ENCODE measurements at places on chromosomes 6 and 20. TPM values are rescaled to one million over a fixed set of nuclear protein-coding genes. Genes with fewer than 3 reads are reported as not detected.

- H3K27ac ChIP-seq: peak overlapping the region; percentile 64
Observed at GRCh38 chr20:63641146-63641791, 12.0 kb downstream of the STMN3 start.

- no peak for DNase-seq
- no peaks in the 10 kb centered on the region for H3K4me1 ChIP-seq
- H3K27ac ChIP-seq: no peak overlapping the region
- no peak overlapping the region for H3K4me3 ChIP-seq
- H3K27me3 ChIP-seq: no peaks in the 10 kb centered on the region
Observed at GRCh38 chr6:100846276-100846675, 34.9 kb downstream of the ASCC3 start.

DNA sequence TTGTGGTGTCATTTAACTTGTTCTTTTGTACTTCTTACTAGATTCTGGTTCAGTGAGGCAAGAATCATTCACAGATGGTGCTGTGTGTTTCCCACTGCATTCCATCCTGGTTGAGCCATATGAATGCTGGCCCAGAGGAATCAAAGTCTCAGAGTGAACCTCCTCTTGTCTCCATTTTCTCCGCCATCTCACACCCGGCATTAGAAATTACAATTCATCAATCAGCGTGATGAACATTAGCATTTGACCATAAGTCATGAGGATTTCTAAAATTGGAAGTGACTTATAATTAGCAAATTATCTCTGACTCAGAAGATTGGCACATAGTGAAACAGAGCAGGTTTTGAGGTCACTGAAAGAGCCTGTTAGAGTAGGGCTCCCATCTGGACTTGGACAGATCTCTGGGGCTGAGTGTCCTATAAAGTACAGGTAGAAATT, 25.2 kb downstream of the TNFAIP3 start:
- H3K27ac ChIP-seq: no peak overlapping the region
- H3K36me3 ChIP-seq: no peaks in the 10 kb centered on the region
- no peaks in the 10 kb centered on the region for H3K27me3 ChIP-seq
- DNase-seq: no peak
- peaks cover 22% of the 10 kb centered on the region for H3K4me1 ChIP-seq

- H3K4me1 ChIP-seq: no peaks in the 10 kb centered on the region
- no peak overlapping the region for H3K27ac ChIP-seq
- H3K4me3 ChIP-seq: no peak overlapping the region
- no peaks in the 10 kb centered on the region for H3K36me3 ChIP-seq
Observed at GRCh38 chr6:153994004-153994403, 45.0 kb upstream of the OPRM1 start.

GRCh38 chr20:46923550-46923949, 28.9 kb downstream of the EYA2 start:
- H3K4me1 ChIP-seq: no peaks in the 10 kb centered on the region
- no peaks in the 10 kb centered on the region for H3K36me3 ChIP-seq
- H3K27ac ChIP-seq: no peak overlapping the region
- no peak overlapping the region for H3K4me3 ChIP-seq
- no peak for DNase-seq
- no peaks in the 10 kb centered on the region for H3K27me3 ChIP-seq

- peaks cover 49% of the 10 kb centered on the region for H3K4me1 ChIP-seq
- no peaks in the 10 kb centered on the region for H3K27me3 ChIP-seq
- H3K4me3 ChIP-seq: peak within 1 kb of the TSS; percentile 81
- H3K27ac ChIP-seq: peak within 1 kb of the TSS; percentile 53
- DNase-seq: peak; percentile 89
Observed at GRCh38 chr6:150068720-150069648, at the start of gene ULBP3. ULBP3 (minus strand) TSS chr6:150069121; CDS start chr6:150069066, 55 bp downstream.

- H3K27me3 ChIP-seq: no peaks in the 10 kb centered on the region
- DNase-seq: no peak
- no peak overlapping the region for H3K27ac ChIP-seq
- H3K4me1 ChIP-seq: no peaks in the 10 kb centered on the region
Observed at GRCh38 chr20:16566080-16566479, 7.2 kb downstream of the KIF16B start.

DNA sequence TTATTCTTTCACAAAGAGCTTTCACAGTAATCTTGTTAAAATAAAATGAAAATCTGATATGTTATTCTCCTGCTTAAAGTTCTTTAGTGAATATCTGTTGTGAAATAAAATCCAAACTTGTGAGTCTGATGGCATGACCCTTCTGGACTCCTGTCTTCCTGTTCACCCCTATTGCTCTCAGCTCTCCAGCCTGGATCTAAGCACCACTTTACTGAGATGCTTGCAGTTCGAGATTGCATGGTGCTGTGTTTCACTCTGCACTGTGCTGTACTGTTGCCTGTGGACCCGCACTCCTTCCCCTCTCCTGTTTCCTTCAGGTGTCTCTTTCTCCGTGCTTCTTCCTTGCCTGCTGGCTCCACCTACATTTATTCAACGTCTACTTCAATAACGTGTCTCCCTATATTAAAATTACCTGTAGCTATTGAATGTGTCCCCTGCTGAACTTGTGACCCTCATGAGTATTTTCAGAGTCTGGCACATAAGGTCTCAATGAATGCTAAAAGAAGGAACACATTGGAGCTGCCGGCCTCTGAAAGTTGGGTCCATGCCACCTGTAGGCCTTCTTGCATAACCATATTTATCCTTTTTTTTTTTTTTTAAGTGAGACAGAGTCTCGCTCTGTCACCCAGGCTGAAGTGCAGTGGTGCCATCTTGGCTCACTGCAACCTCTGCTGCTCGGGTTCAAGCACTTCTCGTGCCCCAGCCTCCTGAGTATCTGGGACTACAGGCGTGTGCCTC, 100.1 kb downstream of the ARID1B start:
- no peak overlapping the region for H3K27ac ChIP-seq
- DNase-seq: no peak
- H3K27me3 ChIP-seq: no peaks in the 10 kb centered on the region
- H3K4me3 ChIP-seq: no peak overlapping the region
- H3K4me1 ChIP-seq: no peaks in the 10 kb centered on the region

GRCh38 chr6:45411959-45412358, 34.2 kb upstream of the SUPT3H start:
- H3K27me3 ChIP-seq: no peaks in the 10 kb centered on the region
- no peak for DNase-seq
- no peaks in the 10 kb centered on the region for H3K4me1 ChIP-seq
- H3K4me3 ChIP-seq: no peak overlapping the region
- H3K27ac ChIP-seq: no peak overlapping the region

DNA sequence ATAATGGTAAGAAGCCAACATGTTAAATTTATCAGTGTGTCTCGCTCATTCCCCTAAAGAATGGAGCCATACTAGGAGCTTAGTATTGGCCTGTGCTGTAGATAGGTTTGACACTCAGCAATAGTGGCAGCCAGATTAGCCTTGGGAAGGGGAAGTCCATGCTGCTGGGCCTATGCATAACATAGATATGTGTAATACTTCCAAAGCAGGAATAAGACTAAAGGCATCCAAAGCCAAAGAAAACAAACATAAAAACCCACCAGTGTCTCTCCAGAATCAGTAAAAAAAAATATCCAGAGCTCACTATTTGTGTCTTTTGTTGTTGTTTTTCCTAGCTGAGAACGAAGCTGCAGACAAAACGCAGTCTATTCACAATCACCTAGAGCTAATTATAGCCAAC, 104.2 kb upstream of the STXBP5 start:
- H3K36me3 ChIP-seq: no peaks in the 10 kb centered on the region
- no peak for DNase-seq
- no peaks in the 10 kb centered on the region for H3K4me1 ChIP-seq
- no peaks in the 10 kb centered on the region for H3K27me3 ChIP-seq

DNA sequence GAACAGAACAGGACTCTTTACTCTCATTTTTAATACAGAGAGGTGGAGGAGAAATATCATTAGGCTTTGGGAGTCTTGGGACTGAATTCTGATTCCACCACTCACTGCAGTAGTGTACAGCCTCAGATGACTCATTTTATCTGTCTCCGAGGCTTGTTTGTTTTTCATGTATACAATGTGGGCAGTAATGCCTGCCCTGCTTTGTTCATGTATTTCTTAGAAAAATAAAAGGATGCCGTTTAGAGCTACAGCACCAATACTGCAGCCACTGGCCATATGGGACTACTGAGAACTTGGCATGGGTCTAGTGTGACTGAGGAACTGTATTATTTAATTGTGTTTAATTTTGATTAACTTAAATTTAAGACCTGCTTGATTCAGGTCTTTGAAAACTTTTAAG, 41.2 kb upstream of the JAG1 start:
- no peaks in the 10 kb centered on the region for H3K27me3 ChIP-seq
- no peak overlapping the region for H3K4me3 ChIP-seq
- no peaks in the 10 kb centered on the region for H3K36me3 ChIP-seq

- H3K27me3 ChIP-seq: no peaks in the 10 kb centered on the region
- H3K4me3 ChIP-seq: no peak overlapping the region
- no peaks in the 10 kb centered on the region for H3K4me1 ChIP-seq
- H3K27ac ChIP-seq: no peak overlapping the region
Observed at GRCh38 chr6:144585217-144585814, 300.2 kb downstream of the UTRN start.

DNA sequence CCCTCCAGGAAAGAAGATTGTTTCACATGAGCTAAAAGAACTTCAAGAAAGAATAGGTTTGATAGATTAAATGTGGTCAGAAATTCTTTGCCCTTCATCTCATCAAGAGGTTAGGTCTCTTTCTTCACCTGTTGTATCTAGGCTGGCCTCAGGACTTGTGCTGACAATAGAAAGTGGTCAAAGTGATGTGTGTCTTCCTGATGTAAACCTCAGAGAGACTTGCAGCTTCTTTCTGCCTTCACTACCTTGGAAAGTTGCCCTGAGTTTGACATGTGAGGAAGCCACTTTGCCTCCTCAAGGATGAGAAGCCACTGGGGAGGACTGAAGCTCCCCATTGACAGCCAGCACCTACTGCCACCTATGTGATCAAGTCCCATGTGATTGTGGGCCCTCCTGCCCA, 46.3 kb downstream of the TBPL1 start:
- no peak overlapping the region for H3K4me3 ChIP-seq
- H3K27me3 ChIP-seq: no peaks in the 10 kb centered on the region
- H3K36me3 ChIP-seq: no peaks in the 10 kb centered on the region
- no peaks in the 10 kb centered on the region for H3K4me1 ChIP-seq

GRCh38 chr6:16132909-16133308, 4.0 kb downstream of the MYLIP start:
- DNase-seq: no peak
- H3K4me3 ChIP-seq: no peak overlapping the region
- H3K27ac ChIP-seq: no peak overlapping the region
- H3K27me3 ChIP-seq: no peaks in the 10 kb centered on the region
- H3K36me3 ChIP-seq: 0 out of 2 replicates have a peak, but pooled peaks cover 2% of the 10 kb centered on the region

- H3K27me3 ChIP-seq: no peaks in the 10 kb centered on the region
- H3K4me3 ChIP-seq: no peak overlapping the region
- no peaks in the 10 kb centered on the region for H3K36me3 ChIP-seq
- DNase-seq: peak; percentile 58
- no peak overlapping the region for H3K27ac ChIP-seq
Observed at GRCh38 chr6:6724539-6725467, 136.3 kb downstream of the LY86 start.

- H3K36me3 ChIP-seq: no peaks in the 10 kb centered on the region
- DNase-seq: no peak
- H3K27ac ChIP-seq: no peak overlapping the region
- no peaks in the 10 kb centered on the region for H3K4me1 ChIP-seq
Observed at GRCh38 chr6:17855381-17855780, 132.1 kb downstream of the KIF13A start.

- H3K4me1 ChIP-seq: peaks cover 2% of the 10 kb centered on the region
- H3K4me3 ChIP-seq: no peak overlapping the region
- no peaks in the 10 kb centered on the region for H3K36me3 ChIP-seq
- no peaks in the 10 kb centered on the region for H3K27me3 ChIP-seq
- no peak overlapping the region for H3K27ac ChIP-seq
- DNase-seq: no peak
Observed at GRCh38 chr6:151721671-151722070, 85.8 kb upstream of the ESR1 start.

- no peak overlapping the region for H3K27ac ChIP-seq
- H3K4me3 ChIP-seq: no peak overlapping the region
- H3K4me1 ChIP-seq: no peaks in the 10 kb centered on the region
- no peaks in the 10 kb centered on the region for H3K36me3 ChIP-seq
- no peak for DNase-seq
- no peaks in the 10 kb centered on the region for H3K27me3 ChIP-seq
Observed at GRCh38 chr6:104908888-104909525, 47.9 kb upstream of the LIN28B start.

DNA sequence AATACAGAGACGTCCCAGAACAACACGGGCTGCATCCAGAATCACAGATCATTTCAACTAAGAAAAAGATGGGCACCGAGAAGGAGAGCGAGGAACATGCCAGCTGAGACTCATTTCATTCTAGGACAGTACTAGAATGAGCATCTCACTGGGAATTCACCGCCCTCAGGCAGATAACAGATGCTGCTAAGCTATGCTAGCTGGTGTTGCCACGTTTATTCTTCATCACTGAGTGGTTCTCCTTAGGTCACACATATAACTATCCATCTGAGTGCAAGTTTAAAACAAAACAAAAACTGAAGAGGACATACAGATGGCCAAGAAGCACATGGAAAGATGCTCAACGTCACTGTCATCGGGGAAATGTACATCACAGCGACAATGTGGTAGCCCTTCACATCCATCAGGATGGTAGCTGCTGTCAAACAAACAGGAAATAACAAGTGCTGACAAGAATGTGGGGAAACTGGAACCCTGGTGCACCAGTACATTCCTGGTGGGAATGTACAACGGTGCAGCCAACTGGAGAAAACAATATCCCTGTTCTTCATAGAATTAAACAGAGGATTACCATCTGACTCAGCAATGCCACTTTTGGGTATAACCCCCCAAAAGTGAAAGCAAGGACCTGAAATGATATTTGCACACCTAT, 97.6 kb downstream of the SLC22A23 start:
- no peak for DNase-seq
- H3K27me3 ChIP-seq: no peaks in the 10 kb centered on the region
- H3K4me3 ChIP-seq: no peak overlapping the region
- H3K4me1 ChIP-seq: peaks cover 67% of the 10 kb centered on the region

- H3K36me3 ChIP-seq: no peaks in the 10 kb centered on the region
- H3K27ac ChIP-seq: no peak overlapping the region
- H3K4me1 ChIP-seq: peaks cover 9% of the 10 kb centered on the region
- no peaks in the 10 kb centered on the region for H3K27me3 ChIP-seq
Observed at GRCh38 chr6:130933712-130934200, 106.5 kb downstream of the SMLR1 start.

Gene OR11A1
- total RNA-seq: not detected

Gene KIF6
- not detected for total RNA-seq

Gene BPIFA1
- not detected for total RNA-seq

Gene SLC17A2
- not detected for total RNA-seq

Gene GPRC6A
- total RNA-seq: not detected

Gene RIPOR3
- total RNA-seq: 0.22 TPM

Gene TMEM244
- not detected for total RNA-seq

Gene WDR46
- 90.6 TPM for total RNA-seq

Gene PLCB4
- 2.5 TPM for total RNA-seq

Gene PGBD1
- 3.6 TPM for total RNA-seq

Gene CRIP3
- total RNA-seq: not detected

All from HCT116 (cell line).